ENCODE measurements at places on chromosomes 12 and 14.

DNA sequence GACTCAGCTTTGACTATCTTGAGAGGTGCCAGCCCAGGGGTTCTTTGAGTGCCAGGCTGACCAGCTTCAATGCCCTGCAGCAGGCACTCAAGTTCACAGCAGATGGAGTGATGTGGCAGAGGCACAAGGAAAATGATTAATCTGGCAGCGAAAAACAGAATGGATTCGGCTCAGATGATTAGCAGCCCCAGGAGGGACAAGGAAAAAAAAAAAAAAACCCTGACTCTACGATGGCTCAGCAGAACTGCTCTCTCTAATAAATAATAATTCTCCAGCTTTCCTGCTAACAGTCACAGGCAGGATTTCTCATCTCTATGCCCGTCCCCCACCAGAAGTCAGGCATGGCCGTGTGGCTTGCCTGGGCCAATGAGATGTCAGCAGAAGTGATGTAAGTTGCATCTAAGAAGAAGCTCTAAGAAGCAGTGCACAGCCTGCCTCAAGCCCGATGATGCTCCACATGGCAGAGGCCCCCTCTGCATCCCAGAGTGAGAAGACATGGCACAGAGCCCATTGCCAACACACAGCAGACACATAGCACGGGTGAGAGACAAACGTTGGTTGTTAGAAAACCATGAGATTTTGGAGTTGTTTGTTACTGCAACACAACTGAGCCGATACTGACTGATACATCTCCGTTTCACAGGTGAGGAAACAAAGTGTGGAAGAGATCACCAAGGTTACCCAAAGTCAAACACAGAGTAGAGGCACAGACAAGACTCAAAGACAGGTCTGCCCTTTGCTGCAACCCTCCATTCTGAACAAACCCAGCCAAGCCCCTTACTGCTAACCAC is 111.0 kb downstream of the SCARB1 start:
- DNase-seq, result no peak

DNA sequence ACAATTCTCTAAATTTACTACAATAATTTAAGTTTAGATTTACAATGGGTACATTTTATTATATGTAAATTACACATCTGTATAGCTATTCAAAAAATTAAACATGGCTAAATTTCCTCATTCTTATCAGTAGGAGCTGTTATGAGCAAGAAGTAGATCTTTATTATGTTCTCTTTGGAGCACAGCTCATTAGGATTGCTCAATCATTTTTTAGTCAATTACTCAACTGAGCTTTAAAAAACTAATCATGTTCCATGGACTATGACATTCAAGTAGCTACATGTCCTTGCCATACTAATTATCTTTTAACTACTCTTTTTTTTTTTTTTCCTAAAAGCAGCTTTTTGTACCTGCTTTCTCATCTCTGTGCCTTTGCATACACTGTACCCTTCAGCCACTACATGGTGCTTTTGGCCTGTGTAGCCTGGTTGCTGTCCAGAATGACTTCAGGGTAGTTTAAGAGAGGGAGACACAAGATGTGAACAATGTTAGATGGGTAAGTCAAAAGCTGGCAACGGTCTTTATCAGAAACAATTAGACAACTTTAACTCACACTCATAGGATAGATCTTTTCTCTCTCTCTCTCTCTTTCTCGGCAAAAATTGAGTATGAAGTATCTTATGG is 69.0 kb downstream of the SSPN start:
- DNase-seq, result no peak

DNA sequence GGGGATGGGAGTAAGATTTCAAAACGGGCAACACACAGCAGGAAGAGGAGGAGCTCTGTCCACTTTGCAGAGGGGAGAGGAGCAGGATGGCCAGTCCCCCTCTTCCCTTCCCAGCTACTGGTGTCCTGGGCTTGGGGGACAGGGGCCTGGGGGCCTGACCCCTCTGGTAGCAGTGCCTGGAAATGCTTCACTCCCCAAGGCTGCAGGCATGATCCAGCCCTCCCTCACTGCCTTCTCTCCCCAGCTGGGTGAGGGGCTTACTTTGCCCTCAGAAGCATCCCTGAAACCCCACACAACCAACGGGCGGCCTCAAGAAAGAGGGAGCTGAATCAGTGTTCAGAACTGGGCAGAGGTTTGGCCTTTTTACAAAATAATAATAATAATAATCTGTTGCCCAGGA is 279.5 kb downstream of the DPF3 start:
- DNase-seq, result no peak

- no peak for DNase-seq
Measured at GRCh38 chr12:27453421-27453820, 6.9 kb downstream of the SMCO2 start.

DNA sequence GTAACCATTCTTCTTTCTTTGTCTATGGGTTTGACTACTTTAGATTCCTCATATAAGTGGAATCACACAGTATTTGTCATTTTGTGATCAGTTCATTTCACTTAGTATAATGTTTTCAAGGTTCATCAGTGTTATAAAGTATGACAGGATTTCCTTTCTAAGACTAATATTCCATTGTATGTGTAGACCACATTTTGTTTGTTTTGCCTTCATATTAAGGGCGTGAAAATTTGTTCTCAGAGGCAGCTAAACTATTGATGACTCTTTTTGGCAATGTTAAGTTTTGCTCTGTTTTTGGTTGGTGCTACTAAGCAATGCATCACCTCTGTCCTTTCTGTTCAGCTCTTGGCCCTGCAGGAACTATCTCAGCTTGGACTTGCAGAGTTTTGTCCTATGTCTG is 1.7 kb upstream of the KLRG1 start:
- no peak for DNase-seq

- DNase-seq, result no peak
Measured at GRCh38 chr14:76719666-76720065, 41.6 kb upstream of the VASH1 start.

GRCh38 chr12:132445884-132446632 is 43.9 kb upstream of the FBRSL1 start:
- DNase-seq, result peak; percentile 68

DNA sequence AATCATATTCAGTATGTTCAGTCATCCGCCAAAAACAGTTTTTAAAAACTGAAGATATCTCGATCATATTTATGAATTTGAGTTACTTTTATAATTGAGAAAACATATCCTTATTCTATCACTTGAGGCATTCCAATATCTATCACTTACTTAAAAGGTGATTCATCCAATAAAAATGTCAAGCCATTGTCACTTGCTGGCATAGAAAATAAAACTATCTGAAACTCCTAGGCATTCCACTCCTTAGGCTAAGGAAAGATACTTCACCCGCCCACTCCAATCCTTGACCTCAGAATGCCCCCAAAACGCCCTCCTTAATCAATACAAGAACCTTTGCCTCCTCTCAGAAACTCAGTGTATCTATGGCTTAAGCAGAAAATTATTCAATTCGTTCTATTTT is 51.3 kb upstream of the AMIGO2 start:
- no peak for DNase-seq

GRCh38 chr14:36512585-36513003 is 7.4 kb downstream of the NKX2-1 start:
- no peak for DNase-seq

DNA sequence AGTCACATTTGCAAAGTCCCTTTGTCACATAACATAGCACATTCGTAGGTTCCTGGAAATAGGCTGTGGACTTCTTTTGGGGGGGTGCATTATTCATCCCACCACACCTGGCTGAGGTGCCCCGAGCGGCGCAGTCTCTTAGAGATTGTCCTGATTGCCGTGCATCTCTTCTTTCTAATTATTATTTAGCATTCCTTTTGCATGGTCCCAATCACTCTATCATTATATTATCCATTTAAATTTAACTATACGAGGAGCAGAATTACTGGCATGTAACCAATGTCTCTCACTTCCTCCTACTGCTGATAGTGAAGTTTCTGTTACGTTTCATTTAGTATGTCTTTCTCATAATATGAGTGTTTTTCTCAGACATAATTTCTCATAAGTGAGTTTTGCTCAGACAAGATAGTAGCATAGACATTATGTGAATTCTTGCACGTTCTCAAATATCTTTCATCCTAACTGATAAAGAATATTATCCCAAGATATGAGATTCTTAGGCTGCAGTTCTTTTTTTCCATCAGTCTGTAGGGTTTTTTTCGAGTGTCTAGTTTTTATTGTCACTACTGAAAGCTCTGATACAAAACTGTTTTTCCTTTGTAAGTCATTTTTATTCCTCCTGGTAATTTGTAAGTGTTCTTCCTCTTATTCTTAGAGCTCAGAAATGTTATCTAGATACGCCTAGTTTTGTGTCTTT is 444.3 kb downstream of the NELL2 start:
- DNase-seq, result no peak

DNA sequence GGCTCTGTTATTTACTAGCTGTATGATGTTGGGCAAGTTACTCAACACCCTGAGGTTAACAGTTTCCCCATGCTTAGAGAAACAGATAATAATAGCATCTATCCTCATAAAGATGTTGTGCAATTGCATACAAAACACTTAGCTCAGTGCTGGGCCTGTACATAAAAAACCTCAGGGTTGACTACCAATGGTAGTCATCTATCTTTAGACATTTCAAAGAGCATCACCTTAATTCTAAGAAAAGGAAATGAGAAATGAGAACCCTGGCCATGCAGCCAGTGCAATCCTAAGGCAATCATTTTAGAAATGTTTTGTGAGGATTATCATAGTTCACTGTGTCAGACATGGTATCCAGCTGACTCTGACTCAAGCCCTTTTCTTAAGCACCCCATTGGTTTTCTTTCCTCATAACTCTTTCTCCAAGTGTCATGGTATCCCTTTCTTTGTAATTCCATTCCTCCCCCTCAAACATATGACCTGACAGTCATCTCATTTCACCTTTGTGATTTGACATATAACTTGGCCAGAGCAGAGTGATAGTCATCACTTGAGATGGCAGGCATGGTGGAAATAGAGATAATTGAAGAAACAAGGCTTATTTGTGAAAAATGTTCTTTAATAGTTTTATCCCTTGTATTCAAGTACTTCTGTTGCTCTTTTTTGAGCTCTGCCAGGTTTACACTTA is 29.5 kb upstream of the OSBPL8 start:
- no peak for DNase-seq

- no peak for DNase-seq
Measured at GRCh38 chr14:77520555-77520954, 21.9 kb upstream of the ISM2 start.

All from activated naive CD4-positive, alpha-beta T cell treated with anti-CD3 and anti-CD28 coated beads, Interleukin-2, amount 10 ng/mL, durations not matched to agents 7 days and 5 days (primary cell).